ENCODE measurements at places on chromosomes 16 and 17.

- no peak for DNase-seq
Measured at GRCh38 chr16:50505714-50506542, 42.3 kb upstream of the NKD1 start.

GRCh38 chr17:8957721-8958120 is 7.8 kb downstream of the PIK3R5 start:
- no peak for DNase-seq

DNA sequence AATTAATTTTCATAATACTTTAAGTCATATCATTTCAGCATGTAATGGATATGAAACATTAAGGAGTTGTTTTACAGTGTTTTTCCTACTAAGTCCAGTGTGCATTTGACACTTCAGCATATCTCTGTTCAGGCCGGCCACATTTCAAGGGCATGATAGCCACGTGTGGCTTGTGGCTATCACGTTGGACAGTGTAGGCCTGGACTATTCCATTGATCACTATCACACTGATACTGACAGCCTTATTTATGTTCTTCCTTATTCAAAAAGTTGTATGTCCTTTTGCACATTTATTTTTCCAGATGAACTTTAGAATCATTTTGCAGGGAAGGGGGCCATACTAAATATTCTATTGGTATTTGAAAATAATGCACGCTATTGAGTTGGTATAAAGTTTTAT is 39.0 kb downstream of the AKAP1 start:
- DNase-seq, result no peak

DNA sequence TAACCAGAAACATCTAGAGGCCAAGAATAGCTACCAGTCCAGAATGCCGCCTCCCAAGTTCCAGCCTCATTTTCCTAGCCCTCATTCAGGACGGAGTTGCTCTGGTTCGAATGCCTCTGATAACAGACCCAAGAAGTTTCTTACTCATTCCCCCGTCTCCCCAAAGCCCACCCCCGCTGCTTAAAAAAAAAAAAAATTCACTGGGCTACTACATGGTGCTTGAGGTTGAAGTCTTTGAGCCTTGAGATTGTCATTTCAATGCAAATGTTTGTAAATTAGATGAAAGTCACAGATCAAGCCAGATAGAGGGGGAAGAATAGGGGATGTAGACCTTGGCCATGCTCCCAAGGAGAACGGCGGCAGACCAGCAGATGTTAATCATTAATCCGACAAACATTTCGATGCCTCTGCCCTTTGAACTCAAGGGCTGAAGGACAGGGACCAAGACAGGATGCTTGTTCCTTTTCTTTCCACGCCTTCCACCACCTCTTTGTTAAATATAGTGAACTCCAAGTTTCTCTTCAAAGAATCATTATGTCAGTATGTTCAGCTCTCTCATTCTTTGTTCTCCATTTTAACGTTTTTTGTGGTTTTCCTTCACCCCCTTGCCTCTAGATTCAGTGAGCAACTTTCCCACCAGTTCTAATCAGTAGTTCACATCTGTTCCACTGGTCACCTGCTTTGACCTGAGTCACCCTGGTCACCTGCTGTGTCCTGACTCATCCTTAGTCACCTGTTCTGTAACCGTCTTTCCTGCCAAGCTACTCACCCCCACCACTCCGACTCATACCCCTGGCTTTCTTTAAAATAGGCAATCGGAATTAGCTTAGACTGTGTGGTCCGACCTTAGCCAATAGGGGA is 190.3 kb downstream of the CPPED1 start:
- no peak for DNase-seq

DNA sequence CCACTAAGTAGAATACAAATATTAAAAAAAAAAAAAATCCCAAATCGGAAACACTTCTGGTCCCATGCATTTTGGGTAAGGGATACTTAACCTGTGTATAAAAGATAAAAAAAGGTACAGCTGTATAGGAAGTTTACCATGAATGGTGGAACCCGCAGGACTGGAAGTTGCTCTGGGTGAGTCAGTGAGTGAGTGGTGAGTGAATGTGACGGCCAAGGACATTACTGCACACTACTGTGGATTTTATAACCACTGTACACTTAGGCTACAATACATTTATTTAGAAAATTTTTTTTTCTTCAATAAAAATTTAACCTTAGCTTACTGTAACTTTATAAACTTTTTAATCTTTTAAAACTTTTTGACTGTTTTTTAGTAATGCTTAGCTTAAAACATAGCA is 71.3 kb upstream of the BCAR1 start:
- no peak for DNase-seq

- no peak for DNase-seq
Measured at GRCh38 chr17:31672161-31672819, 186.8 kb downstream of the COPRS start.

- DNase-seq, result no peak
Measured at GRCh38 chr16:24626256-24626655, 86.9 kb downstream of the RBBP6 start.

DNA sequence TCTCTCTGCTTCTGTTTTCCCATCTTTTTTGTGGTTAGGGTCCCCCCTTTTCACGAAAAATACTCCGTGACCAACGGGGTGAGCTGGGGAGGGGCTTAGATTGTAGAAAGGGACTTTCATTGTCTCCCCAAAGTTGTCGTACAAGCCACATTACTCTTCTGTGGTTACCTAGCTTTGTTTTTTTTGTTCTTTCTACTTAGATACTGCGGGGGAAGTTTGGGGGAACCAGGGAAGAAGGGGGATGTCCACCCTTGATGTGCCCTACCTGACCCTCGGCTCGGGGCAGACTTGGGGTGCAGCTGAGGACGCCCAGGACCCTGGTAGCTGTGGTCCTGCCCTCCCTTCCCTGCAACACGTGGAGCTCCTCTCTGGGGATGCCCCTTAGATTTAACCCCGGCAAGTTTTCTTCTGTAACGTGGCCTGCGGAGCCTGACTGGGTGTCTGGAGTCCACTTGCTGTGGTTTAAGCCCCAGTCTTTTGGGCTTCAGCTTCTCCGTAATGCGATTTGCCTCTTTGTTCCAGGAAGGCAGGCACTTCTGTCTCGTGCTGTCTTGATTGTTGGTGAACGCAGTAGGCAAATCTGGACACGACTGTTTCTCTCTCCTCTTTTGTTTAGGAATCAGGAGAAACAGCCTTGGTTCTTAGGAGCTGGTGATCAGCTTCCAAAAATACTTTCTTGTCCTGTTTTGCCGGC is 892 bp downstream of the ABCC1 start:
- DNase-seq, result peak; percentile 31

GRCh38 chr16:1583180-1583579 is 28.7 kb downstream of the IFT140 start:
- DNase-seq, result no peak

- DNase-seq, result no peak
Measured at GRCh38 chr16:68230176-68230571, 5.8 kb downstream of the ESRP2 start.

DNA sequence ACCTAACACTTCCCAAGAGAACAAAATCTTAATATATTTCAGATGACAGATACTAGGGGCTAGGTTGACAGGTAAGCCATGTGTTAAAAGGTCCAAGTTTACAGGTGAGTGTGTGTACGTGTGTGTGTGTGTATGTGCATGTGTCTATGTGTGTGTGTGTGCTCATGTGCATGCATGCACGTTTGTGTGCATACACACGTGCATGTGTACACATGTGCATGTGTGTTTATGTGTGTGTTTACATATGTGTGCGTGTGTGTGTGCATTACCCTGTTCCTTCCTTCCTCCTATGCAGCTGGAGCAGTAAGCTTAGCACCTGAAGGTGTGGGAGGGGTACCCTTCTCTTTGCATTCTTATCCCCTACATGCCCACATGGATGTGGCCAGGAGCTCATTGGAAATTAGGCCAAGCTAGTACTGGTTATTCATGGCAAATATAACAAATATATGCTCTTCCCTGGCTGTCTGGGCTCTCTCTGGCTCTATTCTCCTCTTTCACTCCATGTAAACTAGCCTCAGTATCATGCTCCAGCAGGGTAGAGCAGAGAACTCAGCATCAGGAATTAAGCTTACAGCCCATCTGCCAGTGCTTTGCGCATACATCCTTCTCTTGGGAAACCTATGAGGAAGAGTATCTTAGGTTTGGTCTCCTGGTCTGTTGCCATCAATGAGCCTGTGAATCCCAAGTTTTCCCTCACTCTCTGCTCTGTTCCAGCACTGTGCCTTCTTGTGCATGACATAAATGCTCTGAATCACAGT is 258.0 kb upstream of the MYOCD start:
- DNase-seq, result no peak

DNA sequence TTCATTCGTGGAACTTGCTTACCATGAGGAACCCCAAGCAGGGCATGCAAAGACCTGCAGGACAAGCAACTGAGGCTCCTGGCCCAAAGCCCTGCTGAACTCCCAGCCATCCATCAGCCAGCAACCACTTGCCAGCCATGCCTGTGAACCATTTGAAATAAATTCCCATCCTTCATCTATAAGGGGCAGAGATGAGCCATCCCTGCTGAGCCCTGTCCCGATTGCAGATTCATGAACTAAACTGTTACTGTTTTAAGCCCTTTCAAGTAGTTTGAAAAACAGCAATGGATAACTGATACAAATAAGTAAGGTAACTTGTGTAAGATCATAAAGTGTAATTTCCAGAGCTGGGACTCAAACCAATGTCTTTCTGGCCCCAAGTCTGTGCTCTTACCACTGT is 114.4 kb upstream of the WSCD1 start:
- no peak for DNase-seq

GRCh38 chr17:72441909-72442308 is 321.1 kb downstream of the SOX9 start:
- DNase-seq, result no peak

- DNase-seq, result no peak
Measured at GRCh38 chr16:69348222-69348621, 3.4 kb downstream of the TMED6 start.

- DNase-seq, result peak; percentile 33
Measured at GRCh38 chr16:80804526-80805383, at the start of gene CDYL2. CDYL2 (minus strand) TSS chr16:80804598; CDS start chr16:80804173, 425 bp downstream.

- no peak for DNase-seq
Measured at GRCh38 chr16:14196539-14196938, 125.4 kb downstream of the MRTFB start.

DNA sequence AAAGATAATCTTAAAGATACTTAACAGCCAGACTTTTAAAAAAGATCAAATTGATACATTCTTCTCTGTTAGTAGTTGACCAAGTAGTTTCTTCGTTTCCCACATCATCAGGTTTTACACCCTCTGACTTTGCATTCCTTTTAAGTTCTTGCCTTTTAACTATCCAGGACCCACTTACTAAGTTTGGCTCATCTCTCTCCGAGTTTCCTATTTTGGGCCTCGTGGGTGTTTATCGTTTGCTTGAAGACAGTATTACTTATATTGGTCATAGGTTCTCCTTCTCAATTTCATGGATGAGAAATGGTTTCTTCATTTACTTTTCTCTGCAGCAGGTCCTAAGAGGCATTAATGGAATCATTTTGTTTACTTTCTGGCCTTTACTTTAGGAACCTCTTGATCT is 43.2 kb downstream of the RPA1 start:
- DNase-seq, result no peak

DNA sequence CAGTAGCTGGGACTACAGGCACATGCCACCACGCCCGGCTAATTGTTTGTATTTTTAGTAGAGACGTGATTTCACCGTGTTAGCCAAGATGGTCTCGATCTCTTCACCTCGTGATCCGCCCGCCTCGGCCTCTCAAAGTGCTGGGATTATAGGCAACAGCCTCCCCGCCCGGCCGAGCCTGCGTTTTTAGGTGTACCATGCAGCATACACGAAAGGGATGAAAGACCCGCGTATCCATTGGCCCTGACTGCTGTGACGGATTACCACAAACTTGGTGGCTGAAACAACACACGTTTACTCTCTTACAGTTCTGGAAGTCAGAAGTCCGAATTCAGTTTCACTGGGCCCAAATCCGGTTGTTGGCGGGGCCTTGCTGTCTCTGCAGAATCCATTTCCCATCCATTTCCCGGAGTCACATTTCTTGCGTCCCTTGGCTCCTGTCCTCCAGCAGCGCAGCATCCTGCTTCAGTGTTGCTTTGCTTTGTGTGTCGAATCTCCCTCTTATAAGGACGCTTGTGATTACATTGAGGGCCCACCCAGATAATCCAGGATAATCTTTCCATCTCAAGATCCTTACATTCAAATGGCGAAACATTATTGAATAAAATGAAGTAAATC is 8.3 kb upstream of the GUCY2D start:
- DNase-seq, result no peak

DNA sequence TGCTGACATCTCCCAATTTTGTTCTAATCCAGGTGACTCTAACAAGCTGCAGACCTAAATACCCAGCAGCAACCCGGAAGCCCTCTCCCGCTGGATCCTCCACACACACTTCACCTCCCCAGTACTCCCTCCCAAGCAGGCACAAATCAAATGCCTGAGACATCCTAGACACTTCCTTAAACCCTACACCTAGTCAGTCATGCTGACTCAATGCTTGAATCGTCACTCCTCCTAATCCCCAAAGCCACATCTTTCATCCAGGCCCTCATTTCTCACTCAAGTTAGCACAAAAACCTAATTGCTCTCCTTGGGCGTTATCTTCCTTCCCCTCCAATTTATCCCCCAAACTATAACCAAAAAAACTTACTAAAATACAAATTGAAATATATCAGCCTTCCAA is 32.7 kb downstream of the CMC2 start:
- DNase-seq, result no peak

DNA sequence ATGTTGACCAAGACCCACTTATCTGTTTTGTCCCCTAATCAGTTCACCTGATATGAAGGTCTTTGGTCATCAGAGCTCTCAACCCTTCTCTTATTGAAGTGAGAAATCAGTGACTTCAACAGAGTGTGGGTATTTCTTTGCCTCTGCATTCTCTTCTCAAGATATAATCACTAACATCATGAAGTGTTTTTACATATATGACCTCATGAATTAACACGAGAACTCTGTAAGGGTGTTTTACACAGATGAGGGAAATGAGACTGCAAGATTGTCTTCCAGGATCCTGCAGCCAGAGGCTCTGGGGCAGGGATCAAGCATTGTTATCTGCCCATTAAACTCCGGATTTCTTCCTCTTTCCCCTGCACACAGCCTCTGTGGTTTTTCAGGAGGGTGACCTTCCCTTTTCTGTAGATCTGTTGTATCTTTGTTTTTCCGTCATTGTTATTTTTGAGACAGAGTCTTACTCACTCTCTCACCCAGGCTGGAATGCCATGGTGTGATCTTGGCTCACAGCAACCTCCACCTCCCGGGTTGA is 22.7 kb downstream of the LCMT1 start:
- DNase-seq, result no peak

- DNase-seq, result peak; percentile 91
Measured at GRCh38 chr17:29615492-29616299, 7.0 kb downstream of the CORO6 start.

DNA sequence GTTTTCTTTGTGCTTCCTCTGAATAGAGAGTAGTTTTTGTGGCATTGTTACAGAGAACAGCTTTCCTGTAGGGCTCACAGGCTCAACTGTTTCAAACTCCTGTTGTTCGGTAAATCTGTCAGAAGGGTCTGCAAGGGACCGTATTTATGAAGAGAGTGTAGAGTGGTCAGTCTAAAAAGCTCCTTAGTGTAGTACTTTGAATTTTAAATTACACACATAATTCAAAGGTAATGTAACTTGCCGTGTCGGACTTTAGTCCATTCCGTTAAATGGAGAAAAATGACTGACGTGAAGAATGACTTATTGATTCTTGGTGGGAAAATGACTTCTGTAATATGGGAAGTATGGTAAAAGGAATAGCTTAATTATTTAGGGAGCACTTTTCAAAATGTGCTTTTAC is 190.9 kb downstream of the WWOX start:
- no peak for DNase-seq

All from right hindlimb (tissue), 1 donor.